GM12878 (cell line): ENCODE measurements at places on chromosomes 12 and 14. TPM values are rescaled to one million over a fixed set of nuclear protein-coding genes. Genes with fewer than 3 reads are reported as not detected.

DNA sequence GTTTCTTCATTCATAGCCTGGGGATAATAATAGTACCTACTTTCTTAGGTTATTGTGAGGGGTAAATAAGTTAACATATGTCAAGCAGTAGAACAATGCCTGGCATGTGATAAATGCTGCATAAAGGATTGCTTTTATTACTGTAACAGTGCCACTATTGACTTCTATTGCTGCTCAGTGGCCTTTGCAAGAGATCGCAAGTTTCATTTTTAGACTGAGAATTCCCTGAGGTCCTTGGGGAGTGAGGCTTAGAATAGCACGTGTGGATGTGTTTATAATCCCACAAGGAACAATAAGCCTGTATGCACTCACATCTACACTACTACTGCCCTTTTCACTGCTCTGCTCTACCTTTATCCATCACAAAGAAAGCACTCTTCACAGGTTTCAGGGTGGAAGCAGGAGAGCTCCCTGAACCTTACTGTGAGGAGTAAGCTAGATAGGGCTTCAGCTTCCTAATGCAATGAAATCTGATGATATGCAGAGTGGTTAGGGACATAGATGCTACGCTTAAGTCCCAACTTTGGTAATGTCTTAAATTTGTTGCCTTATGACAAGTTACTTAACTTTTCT lies 302.6 kb downstream of the SNAPC1 start:
- no peak for DNase-seq
- H3K27me3 ChIP-seq, result no peaks in the 10 kb centered on the region
- H3K27ac ChIP-seq, result no peak overlapping the region
- no peaks in the 10 kb centered on the region for H3K4me1 ChIP-seq

DNA sequence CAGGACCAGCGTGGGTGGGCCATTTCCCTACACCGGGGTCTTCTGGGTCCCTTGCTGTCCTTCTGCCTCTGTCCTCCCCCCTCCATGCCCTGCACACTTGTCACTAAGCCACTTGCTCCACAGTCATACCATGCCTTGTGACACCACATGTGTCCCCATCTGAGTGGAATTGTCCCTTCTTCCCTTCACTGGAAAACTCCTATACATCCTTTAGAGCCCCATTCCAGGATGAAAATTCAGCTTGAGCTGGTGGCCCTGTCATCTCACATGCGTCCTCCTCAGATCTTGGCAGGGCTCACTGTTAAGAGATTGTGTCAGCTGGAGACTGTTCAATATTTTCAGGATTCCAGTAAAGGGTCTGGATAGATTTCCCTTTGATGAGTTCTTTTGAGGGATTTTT lies 87.4 kb downstream of the DNAH10 start:
- DNase-seq, result no peak
- no peak overlapping the region for H3K27ac ChIP-seq
- H3K4me3 ChIP-seq, result no peak overlapping the region
- no peaks in the 10 kb centered on the region for H3K36me3 ChIP-seq
- no peaks in the 10 kb centered on the region; the same call in 1 of the 2 replicates for H3K27me3 ChIP-seq
- H3K4me1 ChIP-seq, result no peaks in the 10 kb centered on the region

- H3K4me3 ChIP-seq, result no peak overlapping the region
- no peaks in the 10 kb centered on the region for H3K4me1 ChIP-seq
- no peak for DNase-seq
- no peak overlapping the region for H3K27ac ChIP-seq
- H3K27me3 ChIP-seq, result no peaks in the 10 kb centered on the region
- H3K36me3 ChIP-seq, result no peaks in the 10 kb centered on the region
Observed at GRCh38 chr12:38934686-38935085, 29.3 kb upstream of the CPNE8 start.

DNA sequence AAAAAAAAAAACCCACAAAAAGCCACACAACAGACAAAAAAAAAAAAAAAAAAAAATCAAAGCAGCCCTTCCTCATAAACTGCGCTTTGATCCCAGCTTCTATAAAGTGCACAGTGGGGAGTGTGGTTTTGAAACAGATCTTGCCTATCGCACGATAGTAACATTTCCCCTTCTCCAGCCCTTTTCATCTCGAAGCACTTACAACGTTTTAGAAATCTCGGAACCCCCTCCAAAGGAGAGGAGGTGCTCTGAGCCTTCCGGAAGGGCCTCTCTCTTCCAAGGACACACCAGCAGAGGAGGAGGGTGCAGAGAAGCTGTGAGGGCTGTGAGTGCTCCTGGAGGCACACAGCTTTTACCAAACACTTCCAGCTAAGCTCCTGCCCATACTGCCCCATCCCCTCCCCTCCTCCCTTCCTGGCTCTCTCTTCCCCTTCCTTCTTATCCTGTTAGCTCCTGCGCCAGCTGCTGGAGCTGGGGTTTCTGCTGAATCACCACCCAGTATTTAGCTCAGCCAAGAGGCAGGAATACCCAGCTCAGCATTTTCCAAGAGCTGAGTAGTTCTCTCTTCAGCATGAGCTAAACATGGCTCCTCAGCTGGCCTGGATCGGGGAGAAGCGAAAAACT lies 28.4 kb downstream of the SLC7A8 start:
- H3K4me3 ChIP-seq, result no peak overlapping the region
- no peaks in the 10 kb centered on the region for H3K36me3 ChIP-seq
- no peak for DNase-seq
- H3K4me1 ChIP-seq, result no peaks in the 10 kb centered on the region
- no peak overlapping the region for H3K27ac ChIP-seq

DNA sequence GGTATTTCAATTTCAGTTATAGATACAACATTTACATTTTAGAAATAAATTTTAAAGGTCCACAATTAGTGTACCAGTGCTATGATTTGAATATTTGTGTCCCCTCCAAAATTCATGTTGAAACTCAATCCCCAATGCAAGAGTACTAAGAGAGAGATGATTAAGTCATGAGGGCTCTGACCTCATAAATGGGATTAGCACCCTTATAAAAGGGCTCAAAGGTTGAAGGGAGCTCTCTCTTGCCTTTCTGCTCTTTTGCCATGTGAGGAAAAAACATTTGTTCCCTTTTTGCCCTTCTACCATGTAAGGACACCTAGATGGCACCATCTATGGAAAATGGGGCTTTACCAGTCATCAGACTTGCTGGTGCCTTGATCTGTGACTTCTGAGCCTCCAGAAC lies 25.8 kb upstream of the CNOT2 start:
- H3K4me1 ChIP-seq, result no peaks in the 10 kb centered on the region
- no peak for DNase-seq
- H3K27me3 ChIP-seq, result no peaks in the 10 kb centered on the region
- no peak overlapping the region for H3K4me3 ChIP-seq
- no peaks in the 10 kb centered on the region for H3K36me3 ChIP-seq

- H3K36me3 ChIP-seq, result no peaks in the 10 kb centered on the region
- H3K4me3 ChIP-seq, result no peak overlapping the region
- H3K27ac ChIP-seq, result no peak overlapping the region
- no peaks in the 10 kb centered on the region for H3K27me3 ChIP-seq
Observed at GRCh38 chr12:65524666-65525065, 246.2 kb downstream of the MSRB3 start.

DNA sequence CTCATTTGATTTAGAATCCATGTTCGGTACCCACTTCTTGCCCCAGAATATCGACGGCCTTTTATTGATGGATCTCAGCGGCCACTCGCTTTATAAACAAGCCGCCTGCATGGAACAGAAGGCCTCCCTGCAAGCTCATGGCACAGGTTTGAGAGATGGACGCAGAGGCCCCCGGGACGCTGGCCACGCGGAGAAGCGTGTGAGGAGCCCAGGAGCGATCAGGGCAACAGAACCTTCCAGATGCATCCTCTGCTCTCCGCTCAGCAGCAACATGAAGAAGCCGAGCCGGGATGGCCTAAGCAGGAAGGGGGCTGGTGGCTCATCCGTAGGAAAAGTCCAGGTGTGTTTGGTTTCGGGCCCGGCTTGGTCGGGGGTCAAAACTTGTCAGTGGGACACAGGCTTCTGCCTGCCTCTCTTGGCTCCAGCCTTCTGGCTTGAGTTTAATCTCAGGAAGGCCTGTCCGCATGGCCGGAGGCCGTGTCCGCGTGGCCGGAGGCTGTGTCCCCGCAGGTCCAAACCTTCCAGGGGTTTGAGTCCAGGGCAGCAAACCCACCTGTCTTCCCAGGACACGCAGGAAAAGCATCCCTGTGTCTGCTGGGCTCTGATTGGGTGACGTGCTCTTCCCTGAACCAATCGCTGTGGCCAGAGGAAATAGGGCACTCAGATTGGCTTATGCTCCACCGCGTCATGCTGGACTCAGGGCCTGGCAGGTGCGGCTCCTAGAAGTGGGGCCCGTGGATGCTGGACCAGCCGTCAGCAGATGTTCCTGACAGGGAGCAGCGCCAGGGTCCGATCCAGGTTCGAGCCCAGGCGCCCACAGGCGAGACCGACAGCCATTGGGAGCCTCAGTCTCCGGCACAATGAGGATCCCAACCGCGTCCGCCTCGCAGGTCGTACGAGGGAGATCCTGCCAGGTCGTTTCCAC lies 65.0 kb downstream of the GALNT9 start:
- no peak overlapping the region for H3K4me3 ChIP-seq
- no peaks in the 10 kb centered on the region for H3K36me3 ChIP-seq
- H3K27me3 ChIP-seq, result no peaks in the 10 kb centered on the region
- no peak for DNase-seq
- no peak overlapping the region for H3K27ac ChIP-seq
- no peaks in the 10 kb centered on the region for H3K4me1 ChIP-seq

The ACOT2 gene
- 32.3 and 32.4 TPM in 2 replicates for total RNA-seq

The GALC gene
- total RNA-seq, result 4.1 and 7.5 TPM in 2 replicates
